ENCODE measurements at places on chromosomes 11 and 22.
A peak's percentile ranks its signal among the peaks of the same experiment; 100 is the strongest.

- peak; percentile 40 for DNase-seq
These were observed 84.0 kb upstream of the AKIP1 start for GRCh38 chr11:8826901-8827560.

GRCh38 chr11:11263238-11264005, 89.6 kb downstream of the CSNK2A3 start:
- DNase-seq = peak; percentile 21

- peak; percentile 33 for DNase-seq
These were observed 45.8 kb downstream of the NCAM1 start for GRCh38 chr11:113006896-113007445.

DNA sequence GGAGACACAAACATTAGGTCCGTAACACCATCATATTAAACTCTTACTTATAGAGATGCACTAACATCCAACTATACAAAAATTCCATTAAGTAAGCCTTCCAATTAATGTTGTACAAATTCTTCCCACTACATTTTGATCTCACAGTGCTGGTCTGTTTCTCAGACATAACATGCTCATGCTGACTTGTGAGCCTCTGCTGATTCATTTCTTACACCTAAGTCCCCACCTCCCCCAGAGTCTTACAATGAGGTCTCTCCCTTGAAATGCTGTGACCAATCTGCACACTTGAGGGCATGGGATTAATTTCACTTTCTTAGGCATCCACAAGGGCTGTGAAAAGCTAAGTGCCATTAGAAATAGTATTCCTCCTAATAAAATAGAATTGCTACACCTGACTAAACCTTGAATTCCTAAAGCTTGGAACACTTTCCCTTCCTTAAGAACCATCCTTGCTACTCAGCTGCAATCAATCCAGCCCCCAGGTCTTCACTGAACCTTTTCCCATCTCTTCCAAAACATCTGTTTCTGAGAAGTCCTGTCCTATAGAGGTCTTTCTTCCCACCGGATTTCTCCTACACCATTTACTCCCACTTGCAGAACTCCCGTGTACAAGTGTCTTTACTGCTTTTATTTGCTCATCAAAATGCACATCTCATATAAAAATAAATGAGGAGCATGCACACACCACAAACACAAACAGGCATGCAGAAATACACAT, 2.0 kb downstream of the HBG1 start:
- DNase-seq = no peak

GRCh38 chr22:33529424-33530113, 390.7 kb downstream of the LARGE1 start:
- DNase-seq = peak; percentile 27

DNA sequence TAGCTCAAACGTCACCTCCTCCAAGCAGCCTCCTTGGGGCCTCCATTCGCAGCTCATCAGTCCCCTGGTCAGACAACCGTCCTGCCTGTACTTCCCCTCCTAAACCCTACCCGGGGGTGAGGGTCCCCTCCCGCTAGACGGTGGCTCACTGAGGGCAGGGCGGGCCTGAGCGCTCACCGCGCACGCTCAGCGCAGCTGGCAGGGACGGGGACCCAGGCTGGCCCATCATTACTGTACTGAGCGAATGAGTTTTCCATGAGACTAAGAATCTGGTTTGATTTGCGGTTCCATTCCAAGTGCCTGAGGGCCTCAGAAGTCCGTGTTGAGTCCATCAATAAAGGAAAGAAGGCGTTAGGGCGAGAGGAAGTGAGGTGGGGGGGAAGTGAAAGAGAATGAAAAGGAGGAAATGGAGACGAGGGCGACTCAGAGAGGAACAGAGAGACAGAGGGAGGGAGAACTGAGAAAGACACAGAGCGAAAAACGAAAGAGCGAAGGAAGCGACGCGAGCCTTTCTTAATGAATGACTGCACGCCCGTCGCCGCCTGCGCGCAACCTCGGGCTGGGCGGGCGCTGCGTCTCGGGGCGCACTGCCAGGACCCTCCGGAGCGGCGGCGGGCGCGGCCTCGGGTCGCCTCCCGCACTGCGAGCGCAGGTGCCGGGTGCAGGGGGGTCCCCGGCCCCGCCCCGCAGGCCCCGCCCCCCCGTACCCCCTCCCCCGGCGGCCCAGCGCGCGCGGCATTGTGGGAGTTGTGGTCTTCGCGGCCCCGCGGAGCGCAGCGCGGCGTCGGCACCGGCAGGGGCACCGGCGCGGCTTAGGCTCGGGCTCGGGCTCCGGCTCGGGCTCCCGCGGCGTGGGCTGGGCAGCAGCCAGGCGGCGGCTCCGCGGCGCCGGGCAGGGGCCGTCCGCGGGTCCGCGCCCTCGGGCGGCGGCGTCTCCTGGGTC, at the start of gene ASPHD2:
Gene ASPHD2, plus strand, starts transcription at position 746 of the 943 bp plus-strand sequence. CDS start 4,356 bp downstream, outside the sequence.
- DNase-seq = peak; percentile 64

DNA sequence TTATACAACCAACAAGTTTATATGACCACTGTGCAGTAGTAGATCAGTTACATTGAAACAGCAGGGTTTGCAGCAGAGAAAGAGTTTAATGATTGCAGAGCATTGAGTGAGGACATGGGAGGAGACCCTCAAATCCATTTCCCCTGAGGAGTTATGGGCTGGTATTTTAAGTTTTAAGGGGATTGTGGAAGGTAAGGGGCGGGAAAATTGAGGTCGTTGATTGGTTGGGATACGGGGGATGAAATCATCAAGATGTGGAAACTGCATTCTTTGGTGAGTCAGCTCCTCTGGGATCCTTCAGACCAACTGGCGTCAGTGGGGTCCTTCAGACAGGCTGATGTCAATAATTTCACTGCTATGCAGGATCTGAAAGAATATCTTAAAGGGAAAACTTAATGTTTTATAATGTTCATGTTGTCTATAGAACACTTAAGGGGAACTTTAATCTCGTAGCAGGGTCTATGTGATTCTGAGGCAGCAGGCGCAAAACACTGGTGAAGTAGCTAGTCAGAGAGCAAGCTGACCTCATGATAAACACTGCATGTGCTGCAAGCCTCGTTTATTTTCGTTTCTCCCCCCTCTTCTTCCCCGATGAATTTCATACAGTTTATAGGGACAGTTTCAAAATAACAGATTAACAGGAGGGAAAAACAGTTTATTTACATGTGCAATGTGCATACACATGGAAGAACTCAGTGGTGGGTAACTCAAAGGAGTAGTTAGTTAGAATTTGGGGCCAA, 17.4 kb upstream of the BACE1-AS start:
- DNase-seq = peak; percentile 92

- DNase-seq = peak; percentile 22
These were observed 1.0 kb downstream of the POU2AF3 start for GRCh38 chr11:111299101-111300026.

- DNase-seq = no peak
These were observed 28.5 kb upstream of the OAF start for GRCh38 chr11:120182372-120182771.

DNA sequence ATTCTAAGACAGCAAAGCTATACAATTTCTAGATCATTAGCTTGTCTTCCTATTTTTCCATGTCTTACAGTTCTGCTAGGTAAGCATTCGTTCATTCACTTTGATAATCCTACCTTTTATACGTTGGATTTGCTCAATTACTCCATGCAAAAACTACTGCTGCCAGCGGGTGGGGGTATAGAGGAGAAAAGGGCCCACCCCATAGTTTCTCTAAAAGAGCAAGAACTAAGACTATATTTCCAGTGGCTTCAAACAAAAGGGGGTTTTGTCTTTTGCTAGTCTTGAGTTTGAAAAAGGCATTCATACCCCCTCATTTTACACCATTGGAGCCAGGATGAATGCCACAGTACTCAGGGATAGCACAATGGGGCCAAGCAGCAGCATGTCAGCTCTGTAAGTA, 155.7 kb downstream of the WT1 start:
- DNase-seq = peak; percentile 6

DNA sequence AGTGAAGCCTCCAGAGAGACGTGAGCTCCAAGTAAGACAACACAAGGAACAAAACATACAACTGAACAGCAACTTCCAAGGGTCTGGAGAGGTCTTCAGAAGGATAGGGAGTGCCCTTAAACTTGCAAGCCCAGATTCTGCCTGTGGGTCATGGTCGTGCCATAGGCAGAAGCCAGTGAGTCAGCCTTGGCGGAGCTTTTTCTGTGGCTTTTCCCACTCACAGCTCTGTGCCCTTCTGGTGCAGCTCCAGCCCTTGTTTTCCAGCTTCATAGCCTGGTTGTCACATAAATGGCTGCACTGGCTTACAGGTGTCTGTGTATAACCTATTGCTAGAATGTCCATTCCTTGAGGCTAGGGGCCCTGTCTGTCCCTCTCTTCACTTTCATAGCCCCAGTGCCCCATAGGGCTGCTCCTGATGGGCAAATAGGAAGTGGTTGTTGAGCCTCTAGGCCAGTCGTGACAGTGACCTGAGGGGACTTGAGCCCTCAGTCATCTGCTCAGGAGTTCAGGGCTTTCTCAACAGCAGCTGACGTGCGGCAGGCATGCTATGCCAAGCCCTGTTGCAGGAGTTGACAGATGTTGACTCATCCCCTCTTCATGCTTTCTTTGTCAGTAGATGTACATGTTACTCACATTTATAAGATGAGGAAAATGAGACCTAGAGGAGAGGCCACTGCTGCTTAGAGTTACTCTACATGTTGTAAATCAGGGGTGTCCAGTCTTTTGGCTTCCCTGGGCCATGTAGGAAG, 7.4 kb downstream of the MED15 start:
- DNase-seq = peak; percentile 91

DNA sequence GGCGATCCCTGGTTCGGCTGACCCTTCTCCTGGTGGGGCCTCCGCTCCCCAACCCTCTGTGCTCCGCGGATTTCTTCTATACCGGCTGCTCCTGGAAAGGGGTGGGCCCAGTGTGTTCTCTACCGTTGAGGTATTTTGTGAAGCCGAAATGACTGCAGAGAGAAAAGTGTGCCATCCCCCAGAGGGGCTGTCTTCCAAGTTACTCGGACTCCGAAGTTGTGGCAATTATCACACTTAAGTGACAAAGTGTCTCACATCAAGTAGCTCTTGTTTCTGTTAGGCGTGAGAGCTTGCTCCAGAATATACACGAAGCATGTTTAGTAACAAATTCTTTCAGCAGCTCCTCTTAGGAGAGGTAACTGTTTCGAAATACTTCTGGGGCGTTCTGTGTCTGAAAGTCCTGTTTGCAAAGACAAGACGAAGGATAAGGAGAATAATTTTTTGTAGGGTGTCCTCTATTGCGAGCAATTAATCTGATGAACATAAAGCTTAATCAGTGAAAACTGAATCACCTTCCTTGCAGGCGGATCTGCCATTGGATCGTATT, 434 bp downstream of the XPNPEP3 start:
- DNase-seq = peak; percentile 29

GRCh38 chr11:130139401-130139800, 20.2 kb upstream of the ST14 start:
- DNase-seq = no peak

GRCh38 chr11:111135778-111136570, 109.6 kb upstream of the POU2AF2 start:
- DNase-seq = no peak

Data from choroid plexus epithelial cell (primary cell).